Activated CD8-positive, alpha-beta memory T cell treated with anti-CD3 and anti-CD28 coated beads for 4 hours (primary cell): ENCODE measurements at places on chromosomes 6 and 20.

DNA sequence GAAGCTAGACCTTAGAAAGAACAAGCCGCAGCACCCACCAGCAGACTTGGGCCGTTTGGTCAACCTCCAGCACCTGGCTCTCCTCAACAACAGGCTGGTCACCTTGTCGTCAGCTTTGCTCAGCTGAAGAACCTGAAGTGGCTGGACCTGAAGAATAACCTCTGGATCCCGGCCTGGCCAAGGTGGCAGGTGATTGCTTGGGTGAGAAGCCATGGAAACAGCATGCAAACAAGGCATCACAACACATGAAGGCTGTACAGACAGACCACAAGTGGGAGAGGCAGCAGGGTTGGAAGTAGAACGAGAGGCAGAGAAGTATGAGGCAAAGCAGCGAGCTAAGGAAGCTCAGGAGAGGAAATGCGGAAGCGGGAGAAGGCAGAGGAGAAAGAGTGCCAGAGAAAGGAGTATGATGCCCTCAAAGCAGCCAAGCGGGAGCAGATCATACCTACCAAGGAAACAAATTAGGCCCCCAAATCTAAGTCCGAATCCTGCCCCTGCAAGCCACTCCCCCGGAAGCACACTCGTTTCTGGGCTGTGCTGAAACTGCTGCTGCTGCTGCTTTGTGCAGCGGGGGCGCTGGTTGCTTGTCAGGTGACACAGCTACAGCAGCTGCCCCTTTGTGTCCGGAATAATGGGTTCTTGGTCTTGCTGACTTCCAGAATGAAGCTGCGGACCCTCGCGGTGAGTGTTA lies 121.6 kb upstream of the LGSN start:
- no peak for DNase-seq

- DNase-seq, result no peak
Measured at GRCh38 chr20:22509090-22509842, 75.1 kb downstream of the FOXA2 start.

DNA sequence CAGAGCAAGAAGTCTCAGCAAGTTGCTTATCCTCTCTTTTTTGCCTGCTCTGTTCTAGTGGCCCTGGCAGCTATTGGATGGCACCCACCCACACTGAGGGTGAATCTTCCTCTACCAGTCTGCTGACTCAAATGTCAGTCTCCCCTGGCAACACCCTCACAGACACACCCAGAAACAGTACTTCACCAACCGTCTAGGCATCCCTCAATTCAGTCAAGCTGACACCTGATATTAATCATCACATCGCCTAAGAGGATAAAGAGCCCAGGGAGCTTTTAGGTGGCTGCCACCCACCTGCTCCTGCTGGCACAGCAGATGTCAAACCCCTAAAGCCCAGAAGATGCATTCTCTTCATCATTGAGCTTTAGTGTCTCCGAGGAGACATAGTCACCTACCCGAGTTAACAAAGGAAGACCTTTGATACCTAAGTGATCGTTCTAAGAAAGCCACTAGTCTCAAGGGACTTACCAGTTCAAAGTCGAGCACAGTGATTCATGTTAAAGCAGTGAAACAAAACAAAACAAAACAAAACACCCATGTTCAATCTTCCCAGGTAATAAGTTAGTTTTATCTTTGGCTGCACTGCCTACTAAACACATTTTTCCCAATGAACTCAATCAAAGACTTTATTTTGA lies 97.7 kb upstream of the KCNQ5 start:
- DNase-seq, result no peak

- no peak for DNase-seq
Measured at GRCh38 chr6:27163834-27164233, 83.7 kb upstream of the PRSS16 start.

DNA sequence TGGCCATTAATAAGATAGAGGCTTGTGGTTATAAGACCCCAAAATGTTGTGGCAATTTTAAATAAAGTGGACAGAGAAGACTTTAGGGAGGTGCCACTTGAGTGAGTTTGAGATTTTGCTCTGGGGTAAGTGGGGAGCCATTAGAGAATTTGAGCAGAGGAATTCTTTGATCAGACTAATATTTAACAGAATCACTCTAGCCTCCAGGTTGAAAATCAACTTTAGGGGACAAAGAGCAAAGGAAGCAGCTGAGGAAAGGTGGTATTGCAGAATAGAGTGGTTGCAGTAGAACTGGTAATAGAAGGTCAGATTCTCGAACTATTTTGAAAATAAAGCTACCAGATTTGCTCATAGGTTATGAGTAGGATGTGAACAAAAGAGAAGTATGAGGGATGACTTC lies 50.7 kb upstream of the RNF146 start:
- DNase-seq, result no peak

- DNase-seq, result no peak
Measured at GRCh38 chr20:1997483-1998192, 3.8 kb upstream of the PDYN start.

DNA sequence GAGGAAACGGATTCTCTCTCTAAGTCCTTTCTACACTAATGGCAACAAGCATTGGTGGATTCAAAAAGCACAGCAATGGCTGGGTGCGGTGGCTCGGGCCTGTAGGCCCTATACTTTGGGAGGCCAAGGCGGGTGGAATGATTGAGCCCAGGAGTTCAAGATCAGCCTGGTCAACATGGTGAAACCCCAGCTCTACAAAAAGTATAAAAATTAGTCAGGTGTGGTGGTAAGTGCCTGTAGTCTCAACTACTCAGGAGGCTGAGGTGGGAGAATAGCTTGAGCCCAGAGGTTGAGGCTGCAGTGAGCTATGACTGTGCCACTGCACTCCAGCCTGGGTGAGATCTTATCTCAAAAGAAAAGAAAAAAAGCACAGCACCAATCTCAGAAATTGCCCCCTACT lies 19.3 kb downstream of the PAQR8 start:
- DNase-seq, result no peak

DNA sequence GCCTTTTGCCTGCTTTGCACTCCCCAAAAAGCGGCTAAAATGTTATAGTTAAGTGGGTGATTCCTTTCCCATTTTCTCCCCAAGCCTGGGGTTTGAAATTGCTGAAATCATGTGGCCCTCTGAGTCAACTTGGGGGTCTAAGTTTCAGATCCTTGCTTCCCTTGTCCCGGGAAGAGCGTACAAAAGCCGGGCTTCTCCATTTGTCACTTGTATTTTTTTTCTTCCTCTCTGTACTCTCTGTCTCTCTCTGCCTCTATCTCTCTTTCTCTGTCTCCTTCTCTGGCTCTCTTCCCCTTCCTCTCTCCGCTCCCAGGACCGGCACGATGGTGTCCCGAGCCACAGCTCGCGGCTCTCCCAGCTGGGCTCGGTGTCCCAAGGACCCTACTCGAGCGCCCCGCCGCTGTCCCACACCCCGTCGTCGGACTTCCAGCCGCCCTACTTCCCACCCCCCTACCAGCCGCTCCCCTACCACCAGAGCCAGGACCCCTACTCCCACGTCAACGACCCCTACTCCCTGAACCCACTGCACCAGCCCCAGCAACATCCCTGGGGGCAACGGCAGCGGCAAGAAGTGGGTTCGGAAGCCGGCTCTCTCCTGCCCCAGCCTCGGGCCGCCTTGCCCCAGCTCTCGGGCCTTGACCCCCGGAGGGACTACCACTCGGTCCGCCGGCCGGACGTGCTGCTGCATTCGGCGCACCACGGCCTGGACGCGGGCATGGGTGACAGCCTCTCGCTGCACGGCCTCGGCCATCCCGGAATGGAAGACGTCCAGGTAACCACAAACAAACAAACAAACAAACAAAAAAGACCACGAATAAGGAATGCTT lies 4.6 kb downstream of the TFAP2B start:
- no peak for DNase-seq

- DNase-seq, result no peak
Measured at GRCh38 chr6:105545947-105546731, 143.3 kb upstream of the PREP start.

DNA sequence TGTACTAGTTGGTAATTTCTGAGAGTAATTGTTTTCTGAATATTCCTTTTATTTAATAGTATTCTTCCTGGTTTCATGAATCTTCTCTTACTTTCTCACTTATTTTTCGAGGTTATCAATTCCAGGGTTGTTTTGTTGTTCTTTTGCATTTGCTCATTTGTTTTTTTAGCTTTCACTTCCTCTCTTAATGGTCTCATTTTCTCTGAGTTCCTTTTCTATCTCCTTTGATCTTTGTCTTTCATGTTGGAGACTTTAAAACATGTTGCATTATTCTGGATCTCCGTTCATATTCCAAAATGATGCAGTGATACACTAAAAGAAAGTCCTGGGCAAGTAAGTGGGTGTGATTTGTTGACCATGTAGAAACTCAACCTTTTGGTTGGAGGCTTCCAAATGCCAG lies 345.3 kb upstream of the SLC35B3 start:
- no peak for DNase-seq

DNA sequence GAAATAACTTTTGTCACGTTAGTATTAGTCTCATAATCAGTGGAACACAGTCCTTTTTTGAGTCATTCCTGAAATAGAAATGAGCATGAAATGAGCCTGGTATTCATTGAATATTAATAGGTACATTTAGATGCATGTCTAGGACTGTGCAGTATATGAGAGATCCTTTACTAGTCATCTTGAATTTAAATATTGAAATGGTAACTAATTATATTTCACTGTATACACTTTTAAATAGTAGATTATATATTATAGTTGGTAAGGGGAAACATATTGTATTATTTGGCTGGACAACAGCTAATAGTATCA lies 59.4 kb downstream of the RSPO3 start:
- DNase-seq, result no peak
